Cardiac muscle cell (in vitro differentiated cells and primary cell): ENCODE measurements at places on chromosomes 4 and X. TPM values are rescaled to one million over a fixed set of nuclear protein-coding genes. Genes with fewer than 3 reads are reported as not detected.

FSTL5 gene
- 0.12 and 0.25 TPM in 2 replicates for total RNA-seq

TMEM154 gene
- total RNA-seq, result 0.12 and 0.67 TPM in 2 replicates

SLC10A6 gene
- total RNA-seq, result not detected in 2 replicates

CD38 gene
- not detected in 2 replicates for total RNA-seq

SNCA gene
- 87.8 and 99.1 TPM in 2 replicates for total RNA-seq

TMEM156 gene
- not detected in 2 replicates for total RNA-seq

ARMCX2 gene
- 92.3 and 112 TPM in 2 replicates for total RNA-seq

TMPRSS11F gene
- total RNA-seq, result not detected in 2 replicates

FDCSP gene
- total RNA-seq, result not detected in 2 replicates

COL4A6 gene
- 72.1 and 95.2 TPM in 2 replicates for total RNA-seq

ARHGEF38 gene
- total RNA-seq, result not detected in 2 replicates

TMEM144 gene
- 7.8 and 11.6 TPM in 2 replicates for total RNA-seq

GNL3L gene
- total RNA-seq, result 26.7 and 27.8 TPM in 2 replicates

SERPINA7 gene
- total RNA-seq, result not detected in 2 replicates

ARHGAP36 gene
- not detected in 2 replicates for total RNA-seq

AFF1 gene
- 31.4 and 45.0 TPM in 2 replicates for total RNA-seq

DNA sequence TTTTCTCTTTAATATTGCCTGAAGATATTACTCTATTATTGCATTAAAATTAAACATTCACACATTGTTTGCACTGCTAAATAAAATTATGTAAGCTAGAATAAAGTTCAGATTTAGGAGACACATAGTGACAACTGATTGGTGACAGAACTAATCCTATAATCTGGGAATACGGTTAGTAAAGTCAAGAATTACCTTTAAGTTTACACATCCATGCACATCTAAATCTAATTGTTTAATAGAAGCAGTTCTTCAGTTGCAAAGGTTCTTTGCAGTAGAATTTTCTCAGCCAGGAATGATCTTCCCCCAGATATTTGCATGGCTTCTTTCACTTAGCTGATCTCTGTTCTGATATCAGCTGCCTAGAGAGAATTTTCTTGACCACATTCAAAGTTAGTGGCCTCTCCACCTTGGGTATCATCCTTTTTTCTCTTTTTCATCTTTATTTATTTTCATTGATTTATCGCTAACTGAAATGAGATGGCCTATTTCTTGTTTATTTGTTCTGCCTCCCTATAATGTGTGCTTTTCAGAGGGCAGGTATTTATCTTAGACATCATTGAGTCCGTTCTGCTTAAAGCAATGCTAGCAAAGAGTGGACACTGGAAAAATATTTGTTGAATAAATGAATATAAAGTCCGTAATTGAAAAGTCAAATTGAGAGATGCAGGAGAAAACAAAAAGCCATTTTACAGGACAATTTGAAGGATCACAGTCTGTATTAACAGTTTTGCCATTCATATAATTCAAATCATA, 12.6 kb downstream of the AFP start:
- no peak for DNase-seq

DNA sequence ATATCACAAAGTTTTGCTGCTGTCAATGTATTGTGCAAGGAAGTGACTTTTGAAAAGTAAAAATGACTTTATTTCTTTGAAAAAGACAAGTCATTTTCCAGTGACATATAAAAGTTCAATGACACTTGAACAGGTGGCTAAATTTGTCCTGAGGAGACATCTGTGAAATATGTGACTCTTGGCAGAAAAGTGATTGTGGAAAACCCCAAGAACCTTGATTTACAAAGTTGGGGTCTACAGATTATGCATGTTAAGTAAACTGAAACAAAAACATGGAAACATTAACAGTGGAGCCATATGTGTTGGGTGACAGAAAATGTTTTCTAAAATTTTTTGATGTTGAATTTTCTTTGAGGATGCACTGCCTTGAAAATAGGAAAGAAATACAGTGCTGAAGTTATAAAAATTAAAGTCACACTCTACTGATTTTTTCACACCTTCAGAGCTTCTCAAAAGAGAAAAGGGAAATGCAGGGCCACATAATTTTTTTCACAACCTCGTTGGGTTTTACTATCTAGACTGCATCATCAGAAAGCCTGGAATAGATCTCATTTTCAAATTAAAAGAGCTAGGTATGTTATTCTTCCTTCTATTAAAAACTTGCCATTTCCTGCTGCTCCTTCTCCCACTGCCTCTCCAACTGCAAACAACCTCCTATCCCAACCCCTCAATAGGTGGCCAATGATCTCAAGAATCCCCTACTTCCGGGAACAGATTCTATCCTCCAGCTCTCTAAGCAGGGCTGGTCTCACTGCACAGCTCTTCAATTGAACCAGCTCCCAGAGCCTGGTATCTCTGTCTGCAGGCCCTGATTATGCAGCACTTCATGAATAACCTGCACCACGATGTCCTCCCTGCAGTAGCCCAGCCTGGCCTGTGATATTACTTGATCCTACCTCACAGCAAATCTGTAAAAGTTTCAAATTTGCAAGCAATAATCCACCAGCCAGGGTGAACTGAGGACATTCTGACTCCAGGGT, 570.8 kb upstream of the CPEB2 start:
- peak; percentile 46 for DNase-seq

GRCh38 chrX:132622130-132622529, 133.3 kb upstream of the MBNL3 start:
- DNase-seq, result no peak

DNA sequence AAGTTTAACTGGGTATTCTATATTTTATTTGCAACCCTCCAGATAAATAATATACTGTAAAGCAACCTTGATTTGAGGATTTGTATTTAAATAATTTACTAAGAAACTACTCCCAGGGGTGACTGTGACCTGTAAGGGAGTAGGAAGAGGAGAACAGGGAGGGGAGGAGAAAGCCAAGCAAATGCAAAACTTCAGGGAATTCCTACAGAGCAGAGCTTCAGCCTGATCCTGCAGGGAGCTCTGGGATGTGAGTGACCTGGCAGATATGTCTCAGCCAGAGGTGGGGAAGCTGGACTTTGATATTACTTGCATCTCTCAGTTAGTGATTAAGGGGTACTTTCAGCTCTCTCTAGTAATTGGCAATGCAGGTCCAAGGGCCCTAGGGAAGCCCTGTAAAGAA, 302.0 kb downstream of the FRMPD4 start:
- DNase-seq, result no peak

DNA sequence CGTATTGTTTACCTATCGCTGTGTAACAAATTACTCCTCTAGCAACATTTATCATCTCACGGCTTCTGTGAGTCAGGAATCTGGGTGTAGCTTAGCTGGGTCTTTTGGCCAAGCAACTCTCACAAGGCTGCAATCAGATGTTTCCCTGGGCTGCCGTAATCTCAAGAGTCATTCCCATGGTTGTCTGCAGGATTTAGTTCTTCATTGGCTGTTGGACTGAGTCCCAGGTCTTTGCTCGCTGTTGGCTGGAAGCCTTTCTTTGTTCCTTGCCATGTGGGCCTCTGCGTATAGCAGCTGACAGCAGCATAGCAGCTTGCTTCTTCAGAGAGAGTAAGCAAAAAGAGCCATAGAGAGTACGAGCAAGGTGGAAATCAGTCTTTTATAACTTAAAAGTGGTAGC, 16.8 kb downstream of the POLR2B start:
- no peak for DNase-seq

GRCh38 chr4:98151145-98151924, 8.1 kb upstream of the STPG2 start:
- DNase-seq, result no peak

- DNase-seq, result no peak
Observed at GRCh38 chr4:87025614-87026041, 90.8 kb downstream of the AFF1 start.

GRCh38 chr4:164109503-164109902, 615.0 kb downstream of the TMA16 start:
- no peak for DNase-seq

DNA sequence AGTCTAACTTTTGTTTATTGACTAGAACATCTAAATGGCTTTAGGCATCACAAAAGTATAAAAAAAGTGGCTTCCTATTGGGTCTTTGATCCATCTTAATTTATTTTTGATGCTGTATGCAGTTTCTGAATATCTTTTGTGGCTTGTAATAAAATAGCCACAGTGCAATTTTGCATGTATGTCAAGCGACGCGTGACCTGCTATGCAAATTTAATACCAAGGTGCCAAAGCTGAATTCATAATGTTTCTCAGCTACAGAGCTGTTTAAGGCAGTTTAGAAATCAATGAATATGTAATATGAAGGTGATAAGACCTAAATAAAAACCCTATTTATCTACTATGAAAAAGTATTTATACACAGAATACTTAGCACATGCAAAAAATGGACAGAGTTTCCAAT, 197.8 kb downstream of the AFF2 start:
- DNase-seq, result no peak

GRCh38 chrX:22109442-22109841, 77.3 kb downstream of the PHEX start:
- DNase-seq, result no peak

DNA sequence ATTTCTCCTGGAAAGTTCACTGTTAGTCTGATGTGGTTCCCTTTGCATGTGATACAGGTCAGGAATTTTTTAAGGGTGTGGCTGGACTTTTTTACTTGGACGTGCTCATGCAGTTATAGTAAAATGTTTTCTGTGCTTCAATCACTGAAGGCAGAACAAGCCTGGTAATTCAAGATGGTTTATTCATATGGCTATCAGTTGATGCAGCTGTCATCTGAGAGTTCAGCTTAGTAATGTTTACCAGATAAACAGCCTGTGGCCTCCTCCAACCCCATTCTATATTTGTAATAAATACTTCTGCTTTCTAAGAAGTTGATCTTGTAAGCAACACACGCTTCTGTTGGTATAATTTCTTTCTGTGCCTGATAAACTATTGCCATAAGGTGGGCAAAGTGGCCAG, 2105.9 kb downstream of the ARAP2 start:
- DNase-seq, result no peak

DNA sequence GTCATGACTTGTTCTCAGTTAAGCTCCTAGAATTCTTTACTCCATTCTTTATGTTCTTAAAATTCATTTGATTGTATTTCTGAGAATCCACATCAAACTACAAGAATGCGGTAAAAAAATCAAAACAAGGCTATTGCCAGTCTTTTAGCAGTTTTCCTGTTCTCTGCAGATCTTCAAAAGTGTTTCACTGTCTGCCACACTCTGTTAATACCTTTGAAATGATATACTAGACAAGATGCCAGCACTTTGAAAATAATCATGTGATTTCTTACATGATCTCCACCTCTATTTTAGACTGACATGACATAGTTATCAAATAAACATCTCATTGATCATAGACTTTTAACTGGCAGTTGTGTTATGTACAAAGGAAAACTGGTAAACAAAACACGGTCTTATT, 30.1 kb upstream of the GPRIN3 start:
- no peak for DNase-seq

GRCh38 chrX:115333446-115333845, 43.9 kb downstream of the LUZP4 start:
- peak; percentile 76 for DNase-seq

DNA sequence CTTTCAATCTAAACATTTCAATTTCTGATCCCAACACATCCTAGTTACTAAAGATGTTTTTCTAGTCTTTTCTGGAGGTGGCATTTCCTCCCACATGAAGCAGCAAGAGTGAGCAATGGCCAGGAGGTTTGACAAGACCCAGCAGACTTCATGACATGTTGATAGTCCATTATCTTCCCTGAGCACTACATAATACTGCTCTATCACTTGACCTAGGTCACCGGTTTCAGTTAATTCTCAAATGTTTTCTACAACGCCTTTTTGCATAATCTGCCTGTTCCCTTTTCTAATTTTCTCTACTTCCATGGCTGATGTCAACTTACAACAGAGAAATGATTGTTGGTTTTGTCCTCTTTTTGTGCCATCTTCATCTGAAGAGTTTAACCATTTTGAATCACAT, 62.0 kb upstream of the GPRIN3 start:
- DNase-seq, result no peak

GRCh38 chr4:14165222-14165920, 537.8 kb upstream of the BOD1L1 start:
- no peak for DNase-seq

DNA sequence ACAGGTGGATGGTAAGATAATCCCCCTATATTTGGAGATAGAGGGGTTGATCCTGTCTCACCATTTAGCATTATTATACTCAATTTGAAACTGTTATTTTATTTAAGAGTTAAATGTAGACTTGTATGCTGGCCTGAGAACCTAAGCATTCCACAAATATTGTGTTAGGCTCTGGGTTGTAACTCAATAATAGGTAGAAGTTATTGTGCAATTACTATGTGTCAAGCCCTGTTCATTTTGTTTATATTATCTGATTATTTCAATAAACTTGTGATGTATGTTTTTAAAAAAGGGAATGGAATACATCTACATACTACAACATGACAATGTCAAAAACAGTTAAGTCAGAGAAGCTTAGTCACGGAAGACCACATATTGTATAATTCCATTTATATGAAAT, 13.6 kb upstream of the TXK start:
- DNase-seq, result no peak

DNA sequence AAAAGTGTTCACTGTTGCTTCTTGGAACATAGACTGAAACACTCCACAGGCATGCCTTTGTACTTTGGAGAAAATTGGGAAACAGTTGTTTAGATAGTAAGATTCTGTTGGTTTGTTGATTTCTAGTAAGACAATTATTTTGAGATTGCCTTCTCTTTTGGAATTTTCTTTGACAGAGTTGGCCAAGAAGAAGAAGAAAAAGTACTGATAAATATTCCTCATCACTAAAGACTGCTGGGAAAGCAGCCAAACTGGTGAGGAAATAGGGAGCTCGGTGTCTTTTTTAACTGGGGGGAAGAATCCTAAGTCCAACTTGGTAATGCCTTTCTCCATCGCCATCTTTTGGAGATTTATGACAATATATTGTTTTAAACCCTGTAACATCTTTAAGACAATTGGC, 370.7 kb downstream of the GPAT3 start:
- peak; percentile 52 for DNase-seq

DNA sequence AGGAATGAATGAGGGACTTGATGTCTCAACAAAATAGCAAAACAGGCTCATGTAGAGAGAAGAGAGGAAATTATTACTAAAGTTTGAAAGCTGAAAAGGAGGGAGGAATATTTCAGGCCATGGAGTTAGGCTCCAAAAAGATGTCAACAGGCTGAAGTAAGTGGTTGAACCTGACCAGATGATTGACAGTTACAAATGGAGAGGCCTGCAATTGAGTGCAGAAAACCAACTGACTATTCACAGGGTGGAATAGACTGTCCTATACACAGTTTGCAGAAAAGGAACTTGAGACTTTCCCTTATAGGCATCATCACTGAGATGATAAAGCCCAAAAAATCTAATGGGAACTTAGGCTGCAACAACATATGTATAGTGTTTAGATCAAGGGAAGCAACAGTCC, 233.3 kb downstream of the AR start:
- no peak for DNase-seq

DNA sequence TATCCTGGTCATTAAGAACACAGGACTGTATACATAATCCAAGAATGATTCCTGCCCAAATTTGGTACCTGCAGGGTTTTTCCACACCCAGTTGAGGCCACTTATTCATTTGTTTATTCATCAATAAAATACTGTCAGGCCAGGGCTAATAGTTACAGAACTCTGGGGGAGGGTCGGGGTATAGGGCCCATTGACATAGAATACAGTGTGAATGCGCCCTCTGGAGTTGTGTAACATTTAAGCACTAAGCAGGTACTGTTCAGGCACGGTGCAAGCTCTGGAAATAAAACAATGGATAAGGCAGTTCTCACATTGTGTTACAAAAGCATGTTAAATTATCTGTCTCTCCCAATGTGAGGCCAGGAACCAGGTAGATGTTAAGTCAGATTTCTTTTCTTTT, 30.8 kb upstream of the LRBA start:
- no peak for DNase-seq
